GM06990 (cell line): ENCODE measurements at places on chromosomes 3 and 15.

- no peak for DNase-seq
These were observed 434.7 kb downstream of the C3orf38 start for GRCh38 chr3:88584451-88584850.

- no peak for DNase-seq
These were observed 137.1 kb upstream of the SLC6A11 start for GRCh38 chr3:10678796-10679376.

DNA sequence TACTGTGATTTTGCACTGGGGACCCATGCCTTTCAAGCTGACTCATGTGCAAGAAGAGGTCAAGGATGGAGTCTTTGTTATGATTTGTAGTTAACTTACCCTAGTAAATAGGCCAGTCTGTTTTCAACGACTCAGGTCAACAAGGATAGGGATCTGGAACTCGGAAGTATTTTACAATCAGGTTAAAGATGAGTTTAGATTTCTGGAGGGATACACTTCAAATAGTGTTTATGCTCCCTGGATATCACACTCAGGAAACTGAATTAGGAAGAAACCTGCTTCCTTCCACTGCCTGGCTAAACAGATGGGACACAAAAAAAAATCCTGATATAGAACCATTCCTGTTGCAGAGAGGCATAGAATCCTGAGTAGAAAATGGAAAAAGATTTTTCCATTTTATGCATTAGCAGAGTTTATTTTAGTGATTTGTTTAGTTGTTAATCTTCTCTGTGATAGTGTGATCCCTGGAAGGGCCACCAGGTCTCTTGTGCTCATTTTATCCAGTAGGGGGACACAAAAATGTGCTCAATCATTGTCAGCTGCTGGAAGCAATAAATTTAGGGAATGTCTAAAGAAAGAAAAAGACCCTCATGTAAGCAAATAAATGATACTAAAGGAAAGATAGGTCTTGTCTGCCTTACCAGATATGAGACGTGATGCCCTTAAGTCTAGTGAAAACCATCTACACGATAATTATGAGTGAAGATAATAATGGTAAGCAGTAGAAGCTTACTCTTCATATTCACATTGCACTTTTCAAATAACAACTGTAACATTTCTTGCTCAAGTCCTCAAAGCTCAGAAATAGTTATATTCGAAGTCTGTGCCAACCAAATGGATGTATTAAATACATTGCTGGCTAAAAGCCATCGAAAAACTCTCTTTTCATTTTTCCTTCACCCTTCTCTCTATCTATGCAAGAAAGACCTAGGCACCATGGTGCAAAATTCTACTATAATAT is 452.1 kb upstream of the KCNMB2 start:
- no peak for DNase-seq

DNA sequence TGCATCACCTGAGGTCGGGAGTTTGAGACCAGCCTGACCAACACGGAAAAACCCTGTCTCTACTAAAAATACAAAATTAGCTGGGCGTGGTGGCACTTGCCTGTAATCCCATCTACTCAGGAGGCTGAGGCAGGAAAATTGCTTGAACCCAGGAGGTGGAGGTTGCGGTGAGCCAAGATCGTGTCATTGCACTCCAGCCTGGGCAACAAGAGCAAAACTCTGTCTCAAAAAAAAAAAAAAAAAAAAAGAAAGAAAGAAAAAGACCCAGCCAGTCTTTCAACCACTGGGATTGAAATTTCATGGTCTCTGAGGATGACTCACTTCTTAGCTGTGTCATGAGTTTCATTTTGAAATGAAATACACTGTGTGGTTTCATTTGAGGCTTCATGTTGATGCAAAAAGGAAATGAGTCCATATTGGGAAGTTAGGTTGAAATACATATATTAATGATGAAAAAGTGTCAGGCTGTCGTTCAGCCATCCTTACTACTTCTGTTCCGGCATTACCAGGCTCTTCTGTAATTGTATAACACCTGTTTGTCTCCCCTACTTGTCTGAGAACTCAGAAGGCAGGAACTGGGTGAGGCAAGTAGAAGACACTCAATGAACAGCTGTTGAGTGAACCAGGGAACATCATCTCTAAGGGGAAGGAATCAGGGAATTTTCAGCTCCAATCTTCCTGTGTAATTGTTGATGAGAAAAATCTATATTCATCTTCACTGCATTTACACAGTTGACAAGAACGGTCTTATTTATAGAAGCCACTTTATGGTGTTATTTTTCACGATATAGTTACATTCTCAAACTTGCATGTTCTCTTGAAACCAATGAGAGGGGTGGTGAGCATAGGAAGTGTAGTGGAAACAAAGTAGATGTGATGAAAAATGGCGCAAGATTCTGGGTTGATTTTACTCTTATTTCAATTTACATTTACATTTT is 87.4 kb downstream of the NFKBIZ start:
- peak; percentile 80 for DNase-seq

DNA sequence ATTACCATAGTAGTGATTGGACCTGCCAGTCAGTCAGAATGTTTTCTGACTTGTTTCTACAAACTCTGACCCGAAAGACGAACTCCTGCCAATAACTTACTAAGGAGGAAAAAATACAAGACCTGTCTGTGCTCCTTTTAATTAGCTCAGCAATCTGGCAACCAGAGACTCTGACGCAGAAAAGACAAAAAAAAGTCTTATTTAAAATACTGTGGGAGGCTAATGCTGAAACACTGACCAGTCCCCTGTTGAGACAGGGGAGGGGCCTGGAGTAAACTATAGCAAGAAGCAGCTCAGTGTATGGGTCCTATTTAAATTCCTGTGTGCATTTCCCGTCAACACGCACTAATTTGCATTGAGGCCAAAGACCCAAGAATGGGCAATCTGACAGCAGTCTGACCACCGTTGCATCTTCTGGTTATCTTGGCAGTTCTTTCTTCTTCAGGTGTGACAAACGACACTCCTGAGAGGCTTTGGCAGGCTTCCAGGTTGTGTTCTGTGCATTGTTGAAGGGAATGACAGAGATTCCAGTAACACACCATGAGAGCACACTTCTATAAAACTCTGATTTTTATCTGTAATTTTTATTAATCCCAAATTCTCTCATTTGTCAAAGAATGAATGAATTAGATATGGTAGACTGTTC is 1114.3 kb downstream of the IGSF11 start:
- no peak for DNase-seq

- DNase-seq = no peak
These were observed 180.7 kb upstream of the SMAD3 start for GRCh38 chr15:66884661-66885237.
